ENCODE measurements at places on chromosomes 6 and 20.

DNA sequence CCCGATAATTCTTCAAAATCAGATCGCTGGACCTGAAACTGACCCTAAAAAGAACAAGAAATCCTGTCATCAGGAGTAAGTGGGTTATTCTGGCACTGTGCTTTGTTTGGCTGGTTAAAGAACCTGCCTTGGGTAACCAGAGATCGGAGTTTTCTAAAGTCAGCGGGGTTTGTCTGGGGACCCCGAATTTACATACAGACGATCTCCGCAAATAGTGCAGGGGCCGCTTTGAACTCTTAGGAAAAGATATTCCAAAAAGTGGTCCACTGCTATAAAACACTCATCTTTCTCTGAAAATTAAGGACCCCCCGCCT, 33.0 kb upstream of the BTN3A2 start:
- DNase-seq: no peak

DNA sequence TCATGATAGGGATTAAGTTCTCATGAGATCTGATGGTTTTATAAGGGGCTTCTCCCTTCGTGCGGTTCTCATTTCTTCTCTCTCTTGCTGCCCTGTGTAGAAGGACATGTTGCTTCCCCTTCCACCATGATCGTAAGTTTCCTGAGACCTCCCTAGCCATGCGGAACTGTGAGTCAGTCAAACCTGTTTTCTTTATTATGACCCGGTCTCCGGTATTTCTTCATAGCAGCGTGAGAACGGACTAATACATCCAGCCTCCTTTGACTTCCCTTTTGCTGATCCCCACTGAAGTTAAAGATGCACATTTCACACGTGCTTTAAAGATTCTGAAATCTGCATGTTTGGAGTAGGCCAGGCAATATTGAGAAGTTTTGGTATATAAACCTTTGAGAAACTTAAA, 543.1 kb downstream of the PRKN start:
- DNase-seq: no peak

- DNase-seq: no peak
Measured at GRCh38 chr6:88403486-88403885, 237.3 kb upstream of the CNR1 start.

- no peak for DNase-seq
Measured at GRCh38 chr6:137754366-137754765, 112.7 kb upstream of the TNFAIP3 start.

DNA sequence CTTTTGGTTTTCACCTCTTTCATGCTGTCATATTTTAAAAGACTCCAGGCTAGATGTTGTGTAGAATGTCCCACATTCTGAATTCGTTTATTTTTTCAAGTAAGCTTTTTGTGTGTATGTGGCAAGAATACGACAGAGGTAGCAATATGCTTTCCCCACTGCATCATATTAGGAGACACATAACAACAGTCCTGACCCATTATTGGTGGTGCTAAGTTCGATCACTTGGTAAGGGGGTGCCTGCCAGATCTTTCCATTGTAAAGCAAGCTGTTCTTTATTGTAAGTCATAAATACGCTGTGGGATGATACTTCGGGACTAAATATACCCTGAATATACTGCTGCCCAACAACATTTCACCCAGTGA, 588 bp upstream of the NCOA3 start:
- no peak for DNase-seq

DNA sequence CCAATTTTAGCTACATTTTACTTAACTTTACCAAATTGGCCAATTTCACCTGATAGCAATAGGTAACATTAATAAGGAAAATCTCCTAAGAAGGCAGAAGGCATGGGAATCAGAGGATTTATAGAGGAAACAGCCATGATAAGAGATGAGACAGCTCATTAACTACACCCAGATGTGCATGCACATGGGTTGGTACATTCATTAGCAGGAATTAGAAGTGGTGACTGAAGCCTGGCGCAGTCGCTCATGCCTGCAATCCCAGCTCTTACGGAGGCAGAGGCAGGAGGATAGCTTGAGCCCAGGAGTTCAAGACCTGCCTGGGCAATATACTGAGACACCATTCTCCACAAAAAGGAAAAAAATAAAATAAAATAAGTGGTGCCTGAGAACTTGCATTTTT, 173.5 kb downstream of the COL9A1 start:
- DNase-seq: no peak

GRCh38 chr6:45423824-45424450, 46.2 kb upstream of the SUPT3H start:
- peak; percentile 26 for DNase-seq

DNA sequence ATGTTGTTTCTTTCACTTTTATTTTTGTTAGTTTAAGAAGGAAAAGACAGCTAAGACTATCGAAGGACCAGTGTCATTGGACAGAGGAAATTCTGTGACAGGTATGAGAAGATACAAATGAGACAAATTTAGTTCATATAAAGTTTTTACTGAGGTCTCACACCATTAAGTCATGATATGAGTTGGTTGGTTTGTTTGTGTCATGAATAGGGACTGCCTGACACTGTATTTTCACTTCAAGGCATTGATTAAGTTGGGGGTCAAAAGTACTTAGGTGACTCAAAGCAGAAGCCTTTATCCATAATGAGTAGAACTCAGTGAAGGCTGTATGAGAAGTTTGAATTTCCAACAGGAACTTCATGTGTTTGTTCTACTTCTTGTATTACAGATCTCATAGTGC, 21.3 kb upstream of the HIVEP2 start:
- DNase-seq: no peak

GRCh38 chr6:169235286-169235685, 18.4 kb downstream of the THBS2 start:
- DNase-seq: no peak

DNA sequence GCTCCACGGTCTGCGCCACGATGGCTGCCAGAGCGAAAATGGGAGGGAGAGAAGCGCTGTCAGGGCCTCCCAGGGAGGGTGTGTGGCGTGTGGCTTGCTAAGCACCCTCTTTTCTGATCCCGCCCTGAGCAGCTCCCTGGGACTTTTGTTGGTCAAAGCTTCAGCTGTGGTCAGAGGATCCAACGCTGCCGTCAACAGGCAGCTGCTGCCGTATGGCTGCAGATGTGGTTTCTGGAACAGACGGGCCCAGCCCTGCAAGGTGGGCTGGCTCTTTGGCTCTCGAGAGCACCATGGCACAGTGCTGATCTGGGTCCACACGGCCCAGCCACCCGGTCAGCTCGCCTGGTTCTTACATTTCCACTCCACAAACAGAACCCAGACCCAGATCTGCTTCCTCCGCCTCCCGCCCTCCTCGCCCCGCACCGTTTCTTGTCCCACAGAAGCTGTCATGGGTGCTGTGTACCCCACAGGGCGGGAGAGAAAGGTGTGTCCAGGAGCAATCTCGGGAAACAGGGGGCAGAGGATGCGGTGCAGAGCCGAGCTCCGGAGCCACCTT, 86.0 kb upstream of the BHLHE23 start:
- no peak for DNase-seq

DNA sequence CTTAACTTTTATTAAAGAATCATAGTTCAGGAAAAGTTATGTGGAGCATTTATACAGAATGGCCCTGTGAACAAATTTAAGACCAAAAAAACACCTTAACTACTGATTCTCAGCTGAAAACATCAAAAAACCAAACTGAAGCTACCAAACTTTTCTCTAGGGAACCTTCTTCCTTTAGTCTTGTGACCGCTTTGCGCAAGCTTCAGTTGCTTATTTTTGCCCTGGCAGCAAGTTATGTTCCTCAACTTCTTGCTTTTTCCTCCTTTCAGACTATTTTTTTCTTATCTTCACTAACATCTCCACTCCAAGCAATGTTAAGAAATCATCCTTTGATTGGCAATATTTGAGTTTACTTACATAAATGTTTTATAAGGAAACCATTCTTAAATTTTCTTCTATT, 100.1 kb downstream of the MYB start:
- DNase-seq: no peak

DNA sequence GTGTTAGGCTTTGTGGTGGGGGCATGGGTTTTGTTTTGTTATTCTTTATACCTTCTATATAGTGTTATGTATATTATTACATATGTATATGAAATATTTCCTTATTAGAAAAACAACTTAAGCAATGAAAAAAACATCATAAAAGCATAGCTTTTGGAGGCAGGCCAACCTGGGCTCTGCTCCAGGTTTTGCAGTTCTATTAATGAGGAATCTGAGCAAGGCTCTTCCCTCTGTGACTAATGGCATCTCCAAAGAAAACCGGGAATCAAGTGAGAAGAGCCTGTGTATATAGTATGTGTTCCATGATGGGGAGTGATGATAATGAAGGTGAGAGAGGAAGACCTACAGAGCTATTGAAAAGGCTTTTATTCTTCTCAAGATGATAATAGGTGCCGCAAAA, 291.1 kb downstream of the CLIC5 start:
- DNase-seq: no peak

DNA sequence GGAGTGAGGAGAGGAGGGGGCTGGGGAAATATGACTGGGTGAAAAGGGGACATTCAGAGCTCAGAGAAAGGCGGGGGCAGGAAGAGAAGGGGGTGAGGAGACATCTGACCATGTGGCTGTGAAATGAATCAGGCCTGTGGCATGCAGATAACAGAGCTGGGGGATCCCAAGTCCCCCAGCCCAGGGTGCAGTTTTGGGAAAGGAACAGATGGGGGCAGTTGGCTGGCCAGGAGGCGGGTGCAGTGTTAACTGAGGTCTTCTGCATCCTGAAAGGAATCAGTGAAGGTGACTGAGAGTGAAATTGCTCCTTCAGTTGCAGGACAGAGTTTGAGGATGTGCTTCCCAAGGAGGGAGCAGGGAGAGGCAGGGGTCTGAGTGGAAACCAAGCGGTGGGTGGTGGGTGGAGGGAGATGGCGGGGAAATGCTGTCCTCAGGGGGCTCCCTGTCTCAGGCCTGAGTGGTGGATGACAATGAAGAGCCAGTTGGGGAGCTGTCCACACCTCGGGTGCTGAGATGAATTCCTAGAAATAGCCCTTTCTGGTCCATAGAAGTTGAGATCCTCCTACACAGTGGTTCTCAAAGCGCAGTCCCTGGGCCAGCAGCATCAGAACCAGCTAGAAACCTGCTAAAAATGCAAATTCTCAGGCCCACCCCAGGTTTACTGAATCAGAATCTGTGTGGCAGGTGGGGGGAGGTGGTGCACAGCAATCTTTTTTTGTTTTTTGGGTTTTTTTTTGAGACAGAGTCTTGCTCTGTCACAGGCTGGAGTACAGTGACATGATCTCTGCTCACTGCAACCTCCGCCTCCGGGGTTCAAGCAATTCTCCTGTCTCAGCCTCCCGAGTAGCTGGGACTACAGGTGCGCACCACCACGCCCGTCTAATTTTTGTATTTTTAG, 26.0 kb upstream of the CCDC167 start:
- no peak for DNase-seq

DNA sequence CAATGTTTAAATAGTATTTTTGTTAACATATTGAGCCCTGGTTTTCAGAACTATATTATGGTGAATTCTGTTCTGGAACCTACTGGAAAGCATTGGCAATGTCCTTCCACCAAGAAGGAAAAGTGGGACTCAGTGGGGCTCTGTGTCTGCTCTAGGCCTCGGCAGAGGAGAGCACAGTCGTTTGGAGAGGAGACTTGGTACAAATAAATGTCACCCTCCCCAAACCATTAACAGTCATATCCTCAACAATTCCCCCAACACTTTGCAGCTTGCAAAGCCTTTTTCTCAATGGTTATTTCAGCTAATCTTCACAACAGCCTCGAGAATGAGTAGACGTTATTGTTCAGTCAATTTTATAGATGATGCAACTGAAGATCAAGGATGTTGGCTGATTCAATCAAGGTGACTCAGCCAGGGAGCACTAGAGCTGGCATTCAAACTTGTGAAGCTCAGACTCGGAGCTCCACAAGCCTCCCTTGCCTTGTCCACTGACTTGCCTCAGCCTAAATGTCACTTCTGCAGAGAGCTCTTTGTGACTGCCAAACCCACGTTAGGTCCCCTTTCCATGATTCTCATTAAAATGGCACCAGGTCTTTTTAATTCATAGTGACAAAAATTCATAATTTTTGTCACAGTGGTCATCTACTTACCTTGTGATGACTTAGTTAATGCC, 60.6 kb downstream of the TOX2 start:
- peak; percentile 66 for DNase-seq

DNA sequence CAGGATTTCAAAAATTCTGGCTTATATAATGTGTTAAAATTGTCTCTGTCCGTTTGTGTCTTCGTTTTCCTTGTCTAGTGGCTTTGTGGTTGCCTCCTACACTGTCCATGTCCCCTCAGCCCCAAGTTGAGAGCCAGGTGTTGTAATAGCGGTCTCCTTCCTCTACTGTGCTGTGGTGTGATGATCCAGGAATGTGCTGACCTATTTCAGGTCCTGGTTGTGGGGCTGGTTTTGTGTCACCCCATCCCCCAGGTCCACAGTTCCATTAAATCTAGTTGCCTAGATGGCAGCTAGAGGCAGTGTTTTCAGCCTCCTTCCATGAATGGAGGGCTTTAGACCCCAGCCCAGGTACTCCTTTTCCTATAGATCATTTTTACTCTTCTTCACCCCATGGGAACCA, 128.7 kb downstream of the DNAH8 start:
- no peak for DNase-seq

DNA sequence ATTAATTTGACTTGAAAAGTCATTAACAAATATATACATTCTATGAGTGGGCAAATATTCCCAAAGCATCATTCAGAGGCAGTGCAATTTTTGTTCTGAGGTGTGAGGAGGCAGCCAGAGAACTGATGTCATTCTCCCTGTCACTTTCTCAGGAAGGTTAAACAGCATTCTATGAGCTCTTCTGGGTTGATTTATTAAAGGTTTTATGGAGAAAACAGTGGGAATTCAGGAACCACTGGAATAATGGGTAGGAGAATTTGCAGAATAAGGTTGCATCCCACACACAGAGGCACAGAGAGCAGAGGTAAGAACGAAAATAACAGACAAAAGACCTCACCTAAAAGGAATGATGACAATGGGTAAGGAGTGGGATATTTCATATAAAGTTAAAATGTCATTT, 860.6 kb downstream of the TFAP2A start:
- no peak for DNase-seq

DNA sequence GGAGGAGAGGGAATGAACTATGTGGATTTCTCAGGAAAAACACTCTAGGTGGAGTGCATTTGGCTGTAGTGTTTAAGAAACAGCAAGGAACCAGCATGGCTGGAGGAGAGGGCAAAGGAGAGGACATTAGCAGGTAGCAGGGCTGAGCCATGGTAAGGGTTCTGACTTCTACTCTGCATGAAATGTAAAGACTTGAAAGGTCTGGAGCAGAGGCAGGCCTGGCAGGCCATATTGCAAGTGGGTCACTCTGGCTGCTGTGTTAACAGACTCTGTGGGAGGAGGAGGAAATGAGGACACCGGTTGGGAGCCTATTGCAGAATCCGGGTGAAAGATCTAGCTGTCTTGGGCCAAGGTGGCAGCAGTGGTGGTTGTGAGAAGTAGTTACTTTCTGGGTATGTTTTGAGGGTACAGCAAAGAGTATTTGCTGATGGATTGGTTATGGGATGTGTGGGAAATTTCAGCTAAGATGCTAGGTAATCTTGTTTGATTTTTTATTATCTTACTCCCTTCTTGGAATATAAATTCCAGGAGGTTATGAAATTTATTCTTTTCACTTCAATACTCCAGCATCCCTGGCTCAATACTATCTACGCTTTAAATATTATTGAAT, 115.9 kb upstream of the BCLAF1 start:
- DNase-seq: no peak

Data from stimulated activated CD4-positive, alpha-beta T cell treated with anti-CD3 and anti-CD28 coated beads, Interleukin-1b, Interleukin-23, amount 100 ng/mL, for 48 hours (primary cell).